ENCODE measurements at places on chromosomes 16 and 17.
A peak's percentile ranks its signal among the peaks of the same experiment; 100 is the strongest.

DNA sequence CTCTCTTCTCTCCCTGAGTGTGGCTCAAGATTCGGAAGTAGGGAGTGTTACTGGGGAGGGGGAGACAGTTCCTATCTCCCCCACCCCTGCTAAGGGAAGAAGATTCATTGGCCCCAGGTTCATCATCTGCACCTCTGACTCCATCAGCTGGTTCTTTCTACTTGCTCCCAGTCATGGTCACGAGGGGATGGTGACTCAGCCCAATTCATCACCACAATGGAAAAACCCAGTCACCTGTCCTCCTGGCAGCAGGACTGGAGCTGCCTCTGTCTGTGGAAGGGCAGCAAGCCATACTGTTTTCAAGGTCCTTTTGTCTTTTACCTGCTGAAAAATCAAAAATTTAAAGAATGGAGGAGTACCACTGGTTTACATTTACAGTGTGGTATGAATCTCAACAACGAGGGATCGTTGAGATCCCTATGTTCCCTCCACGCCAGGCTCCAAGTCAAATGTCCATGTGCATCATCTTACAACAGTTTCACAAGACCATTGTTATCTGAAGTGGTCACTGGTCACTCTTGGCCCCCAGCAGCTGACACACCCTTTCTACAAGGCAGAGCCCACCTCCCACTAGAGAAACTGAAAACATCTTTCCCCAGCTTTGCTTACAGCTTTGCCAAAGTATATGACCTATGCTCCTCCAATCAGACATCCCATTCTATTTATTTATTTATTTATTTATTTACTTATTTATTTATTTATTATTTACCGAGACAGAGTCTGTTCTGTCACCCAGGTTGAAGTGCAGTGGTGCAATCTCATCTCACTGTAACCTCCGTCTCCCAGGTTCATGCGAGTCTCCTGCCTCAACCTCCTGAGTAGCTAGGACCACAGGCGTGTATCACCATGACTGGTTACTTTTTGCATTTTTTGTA, 40.4 kb upstream of the NDRG4 start:
- peaks cover 28% of the 10 kb centered on the region for H3K4me1 ChIP-seq
- H3K4me3 ChIP-seq: no peak overlapping the region
- DNase-seq: no peak
- H3K27ac ChIP-seq: peak overlapping the region; percentile 85

- no peak overlapping the region for H3K27ac ChIP-seq
- no peaks in the 10 kb centered on the region for H3K4me1 ChIP-seq
- no peaks in the 10 kb centered on the region for H3K27me3 ChIP-seq
- no peak for DNase-seq
- H3K4me3 ChIP-seq: no peak overlapping the region
- H3K36me3 ChIP-seq: no peaks in the 10 kb centered on the region
Measured at GRCh38 chr16:26857371-26857770, 209.4 kb upstream of the C16orf82 start.

DNA sequence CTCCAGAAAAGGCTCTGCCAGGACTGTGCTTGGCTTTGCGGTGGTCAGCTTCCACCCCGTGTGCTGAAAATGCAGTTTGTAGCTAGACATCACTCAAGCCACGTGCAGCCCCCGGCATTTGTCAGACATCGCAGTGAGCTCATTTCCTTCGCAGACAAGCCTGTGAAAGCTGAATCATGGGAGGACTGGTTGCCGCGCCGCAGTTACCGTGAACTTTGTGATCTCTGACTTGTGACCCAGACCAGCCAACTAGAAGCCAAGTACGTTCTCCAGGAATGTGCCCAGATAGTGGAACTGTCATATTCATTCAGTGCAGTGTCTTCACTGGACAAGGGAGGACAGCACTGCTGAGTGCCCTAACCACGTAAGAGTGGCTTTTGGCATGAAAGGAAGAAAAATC, 58.1 kb downstream of the NDE1 start:
- no peak overlapping the region for H3K4me3 ChIP-seq
- no peaks in the 10 kb centered on the region for H3K4me1 ChIP-seq
- H3K27ac ChIP-seq: no peak overlapping the region

- H3K27me3 ChIP-seq: no peaks in the 10 kb centered on the region
- peak; percentile 81 for DNase-seq
- no peaks in the 10 kb centered on the region for H3K36me3 ChIP-seq
- H3K4me1 ChIP-seq: peaks cover 58% of the 10 kb centered on the region
- peak overlapping the region; percentile 84 for H3K27ac ChIP-seq
- H3K4me3 ChIP-seq: no peak overlapping the region
Measured at GRCh38 chr17:50210240-50211225, 9.1 kb upstream of the COL1A1 start.

GRCh38 chr17:64131606-64132270, 1.8 kb upstream of the ERN1 start:
- H3K4me3 ChIP-seq: no peak overlapping the region
- peaks cover 30% of the 10 kb centered on the region for H3K4me1 ChIP-seq
- DNase-seq: no peak
- H3K27me3 ChIP-seq: no peaks in the 10 kb centered on the region
- no peak overlapping the region for H3K27ac ChIP-seq

- no peak overlapping the region for H3K27ac ChIP-seq
- H3K4me1 ChIP-seq: no peaks in the 10 kb centered on the region
- no peaks in the 10 kb centered on the region for H3K27me3 ChIP-seq
- H3K4me3 ChIP-seq: no peak overlapping the region
- H3K36me3 ChIP-seq: no peaks in the 10 kb centered on the region
Measured at GRCh38 chr17:70345061-70345460, 175.7 kb downstream of the KCNJ2 start.

GRCh38 chr16:30892670-30893416, 1.0 kb downstream of the BCL7C start:
- H3K27ac ChIP-seq: peak overlapping the region; percentile 87
- H3K27me3 ChIP-seq: no peaks in the 10 kb centered on the region
- peaks cover 45% of the 10 kb centered on the region for H3K4me1 ChIP-seq
- H3K36me3 ChIP-seq: peaks cover 26% of the 10 kb centered on the region
- DNase-seq: no peak
- H3K4me3 ChIP-seq: peak overlapping the region; percentile 84

DNA sequence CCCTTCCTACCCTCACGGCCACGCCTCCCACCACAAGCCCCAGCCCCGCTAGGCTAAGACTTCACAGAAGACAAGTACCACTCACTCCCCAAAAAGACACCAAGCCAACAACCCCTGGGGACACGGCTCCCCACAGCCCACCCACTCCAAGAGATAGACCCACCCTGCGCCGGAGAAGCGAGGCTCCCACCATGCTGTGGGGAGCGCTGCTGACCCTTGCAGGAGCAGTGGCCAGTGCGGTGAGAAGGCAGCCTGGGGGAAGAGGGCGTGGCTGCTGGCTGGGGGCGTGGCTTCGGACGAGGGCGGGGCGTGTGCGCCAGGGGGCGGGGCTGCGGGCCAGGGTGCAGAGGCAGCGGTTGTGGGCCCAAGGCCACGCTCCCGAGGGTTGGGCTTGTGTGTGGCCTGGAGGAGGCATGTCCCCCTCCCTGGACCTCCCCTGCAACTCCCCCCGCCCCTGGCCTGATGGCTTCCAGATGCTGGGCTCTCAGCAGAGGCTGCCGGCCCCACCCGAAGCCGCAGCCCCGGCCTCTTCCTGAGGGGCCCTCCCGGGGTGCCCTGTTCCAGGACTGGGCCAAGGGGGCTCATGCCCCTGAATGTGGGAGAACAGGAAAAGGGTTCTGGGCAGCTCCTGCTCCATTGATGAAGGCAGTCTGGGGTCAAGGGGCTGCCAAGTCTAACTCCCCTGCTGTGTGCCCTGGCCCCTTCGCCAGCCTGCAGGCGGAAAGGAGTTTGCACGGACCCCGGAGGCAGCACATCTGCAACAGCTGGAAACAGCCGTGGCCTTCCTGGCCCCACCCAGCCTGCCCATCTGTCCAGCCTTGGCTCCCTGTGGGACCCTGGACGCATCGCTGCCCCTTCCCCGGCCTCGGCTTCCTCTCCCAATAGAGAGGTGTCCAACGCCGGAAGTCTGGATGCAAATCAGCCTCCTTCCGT, 9.1 kb downstream of the TFAP4 start:
- H3K27ac ChIP-seq: peak overlapping the region; percentile 13
- DNase-seq: no peak
- peaks cover 7% of the 10 kb centered on the region for H3K36me3 ChIP-seq

Measured in right atrium auricular region (tissue), 2 donors.